ENCODE measurements at places on chromosomes 7 and 10. TPM values are rescaled to one million over a fixed set of nuclear protein-coding genes. Genes with fewer than 3 reads are reported as not detected.
A peak's percentile ranks its signal among the peaks of the same experiment; 100 is the strongest.

TMEM168 gene
- total RNA-seq, result 19.0 TPM

- DNase-seq, result no peak
Measured at GRCh38 chr10:5583525-5584175, 58.9 kb downstream of the CALML3 start.

- peak; percentile 67 for DNase-seq
Measured at GRCh38 chr7:143345428-143345900, 17.0 kb downstream of the FAM131B start.

DEPP1 gene
- 0.22 TPM for total RNA-seq

NPSR1 gene
- not detected for total RNA-seq

DNA sequence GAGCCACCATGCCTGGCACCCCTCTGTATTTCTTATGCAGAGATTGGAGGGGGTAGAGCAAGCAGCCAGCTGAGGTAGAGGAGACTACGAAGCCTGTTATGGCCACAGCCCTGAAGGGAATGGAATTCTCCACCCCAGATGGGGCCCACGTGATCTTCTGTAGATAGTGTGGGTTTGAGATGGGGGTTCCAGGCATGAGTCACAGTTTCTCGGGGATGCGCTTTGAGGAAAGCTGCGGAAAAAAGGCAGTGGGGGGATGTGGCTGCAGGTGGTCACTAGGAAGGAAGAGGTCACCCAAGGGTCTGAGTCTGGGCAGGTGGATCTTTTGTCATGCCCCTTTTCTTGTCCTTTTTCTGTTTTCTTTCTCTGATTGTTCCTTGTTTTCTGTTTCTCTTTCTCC lies 11.5 kb downstream of the FAM131B start:
- no peak for DNase-seq

GRCh38 chr10:46526682-46527038 lies 29.8 kb downstream of the GPRIN2 start:
- no peak for DNase-seq
